ENCODE measurements at places on chromosomes 7 and 10.

DNA sequence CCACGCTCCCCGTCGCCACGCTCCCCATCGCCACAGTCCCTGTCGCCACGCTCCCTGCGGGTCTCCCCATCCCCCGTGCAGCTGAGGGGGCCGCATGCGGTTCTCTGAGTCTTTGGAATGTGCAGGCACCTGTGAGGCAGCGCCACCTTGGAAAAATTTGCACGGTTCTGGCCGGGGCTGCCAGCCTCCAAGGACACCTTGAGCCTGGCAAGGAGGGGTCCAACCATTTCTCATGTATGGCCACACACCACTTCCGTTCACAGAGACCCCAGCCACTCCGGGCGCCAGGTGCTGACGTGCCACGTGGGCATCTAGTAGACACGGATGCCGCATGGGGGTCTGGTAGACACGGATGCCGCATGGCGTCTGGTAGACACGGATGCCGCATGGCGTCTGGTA is 70.5 kb upstream of the ADGRA1 start:
- no peak for DNase-seq

DNA sequence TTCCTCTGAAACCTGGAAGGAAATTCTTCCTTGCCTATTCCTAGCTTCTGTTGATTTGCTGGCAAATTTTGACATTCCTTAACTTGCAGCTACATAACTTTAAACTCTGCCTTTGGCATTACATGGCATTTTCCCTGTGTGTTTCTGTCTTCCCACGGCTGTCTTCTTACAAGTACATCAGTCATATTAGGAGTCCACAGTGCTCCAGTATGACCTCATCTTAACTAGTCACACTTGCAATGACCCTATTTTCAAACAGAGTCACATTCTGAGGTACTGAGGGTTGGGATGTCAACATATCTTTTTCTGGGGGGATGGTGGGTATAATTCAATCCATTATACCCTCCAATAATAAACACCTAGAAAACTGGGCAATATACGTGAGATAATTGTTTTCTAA is 37.4 kb upstream of the EPHB6 start:
- DNase-seq, result no peak

DNA sequence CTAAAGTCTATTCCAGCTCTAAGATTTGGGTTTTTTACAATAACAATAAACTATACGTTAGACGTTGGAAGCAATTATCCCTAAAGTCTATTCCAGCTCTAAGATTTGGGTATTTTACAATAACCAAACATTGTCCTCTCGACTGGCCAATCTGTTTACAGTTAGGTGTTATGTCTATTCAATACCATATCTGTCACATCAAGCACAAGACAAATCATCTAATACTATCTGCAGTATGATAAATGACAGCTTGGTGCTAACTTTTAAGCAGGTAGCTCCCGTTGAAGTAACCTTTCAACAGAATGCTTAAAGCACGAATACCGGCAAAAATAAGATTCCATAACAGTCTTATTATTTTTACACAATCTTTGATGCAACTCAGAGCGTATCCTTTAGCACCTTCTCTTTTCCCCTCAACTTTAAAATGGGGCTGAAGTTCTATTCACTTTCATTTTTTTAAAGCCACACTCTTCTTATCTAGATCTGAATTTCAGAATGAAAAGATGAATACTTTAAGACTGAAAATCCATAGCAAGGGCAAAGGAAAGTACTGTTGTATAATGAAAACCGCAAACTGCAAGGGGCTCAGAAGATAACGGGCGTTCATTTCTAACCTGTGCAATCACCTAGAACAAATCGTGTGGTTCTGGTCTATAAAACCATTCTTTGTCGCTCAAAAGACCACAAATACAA is 925 bp downstream of the H2AZ2 start:
- no peak for DNase-seq

DNA sequence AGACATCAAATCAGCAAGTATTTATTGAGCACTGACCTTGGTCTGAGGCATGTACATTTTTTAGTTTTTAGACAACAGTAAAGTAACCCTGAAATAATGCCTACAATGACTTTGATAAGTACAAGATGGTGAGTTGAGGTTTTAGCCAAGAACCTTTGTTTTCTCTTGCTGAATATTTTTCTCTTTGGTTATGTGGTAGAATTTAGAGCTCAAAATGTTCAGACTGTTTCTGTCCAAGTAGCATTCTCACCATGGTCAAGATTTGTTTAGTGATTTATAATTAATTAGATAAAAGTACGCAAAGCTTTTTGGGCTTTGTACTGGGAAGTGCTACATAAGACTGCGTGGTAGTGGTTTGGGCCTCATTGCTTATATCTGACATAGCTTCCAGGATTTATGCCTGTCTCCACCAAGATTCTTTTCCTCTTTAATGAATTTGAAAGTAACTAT is 102.4 kb downstream of the KAT6B start:
- no peak for DNase-seq

GRCh38 chr7:18041191-18041590 is 13.5 kb upstream of the PRPS1L1 start:
- DNase-seq, result no peak

GRCh38 chr7:140596519-140597427 is 43.8 kb downstream of the DENND2A start:
- DNase-seq, result no peak

DNA sequence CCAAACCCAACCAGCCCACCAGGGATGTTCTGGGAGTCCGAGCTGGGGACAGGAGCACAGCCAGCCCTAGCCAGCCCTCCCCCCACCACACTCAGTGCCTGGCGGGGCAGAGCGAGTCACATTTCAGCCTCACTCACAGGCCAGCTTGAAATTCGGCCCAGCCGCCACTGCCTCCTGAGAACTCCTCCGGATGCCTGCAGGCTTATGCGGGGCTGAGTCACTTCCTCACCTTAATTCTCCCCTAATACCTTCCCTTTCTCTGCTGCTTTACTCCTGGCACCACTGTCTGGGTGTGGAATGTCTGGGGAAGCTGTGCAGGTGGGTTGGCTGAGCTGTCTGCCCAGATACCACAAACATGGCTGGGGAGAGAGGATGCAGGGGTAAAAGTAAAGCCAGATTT is 22.6 kb upstream of the DLG5 start:
- DNase-seq, result no peak

- DNase-seq, result no peak
Measured at GRCh38 chr10:26944261-26944882, 83.6 kb upstream of the ABI1 start.

DNA sequence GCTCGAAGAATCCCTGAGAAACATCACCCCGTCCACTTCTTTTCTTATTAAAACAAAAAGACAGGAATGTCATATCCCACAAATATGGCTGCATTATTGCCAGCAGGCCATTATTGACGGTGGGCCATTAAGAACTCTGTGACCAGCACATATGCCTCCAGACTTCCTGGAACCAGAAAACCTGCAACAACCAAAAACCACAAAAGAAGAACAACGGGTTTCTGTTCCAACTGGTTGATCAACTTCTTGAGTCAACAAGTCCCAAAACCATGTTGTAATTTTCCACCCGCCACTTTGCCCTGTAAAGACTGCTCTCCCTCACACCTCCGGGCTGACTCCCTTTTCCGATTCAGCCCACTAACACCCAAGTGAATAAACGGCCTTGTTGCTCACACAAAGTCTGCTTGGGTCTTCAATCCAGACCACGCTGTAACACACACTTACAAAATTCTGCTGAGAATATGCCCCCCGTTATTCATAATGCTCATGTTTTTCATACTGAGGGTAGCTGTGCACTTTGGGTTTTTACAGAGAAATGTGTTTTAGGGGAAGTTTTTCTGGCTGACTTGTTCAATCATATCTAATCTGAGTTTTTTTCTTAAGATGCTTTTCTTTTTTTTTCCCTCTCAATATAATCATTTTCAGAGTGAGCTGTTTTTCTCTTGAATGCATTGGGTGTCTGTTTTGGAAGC is 20.7 kb downstream of the ZNF107 start:
- no peak for DNase-seq

GRCh38 chr10:69869291-69869961 is 67.7 kb downstream of the COL13A1 start:
- DNase-seq, result no peak

GRCh38 chr10:49711481-49711880 is 32.0 kb downstream of the C10orf53 start:
- no peak for DNase-seq

- DNase-seq, result no peak
Measured at GRCh38 chr7:27079234-27079975, 16.4 kb downstream of the HOXA1 start.

GRCh38 chr7:128351296-128352152 is 7.8 kb upstream of the RBM28 start:
- DNase-seq, result no peak

DNA sequence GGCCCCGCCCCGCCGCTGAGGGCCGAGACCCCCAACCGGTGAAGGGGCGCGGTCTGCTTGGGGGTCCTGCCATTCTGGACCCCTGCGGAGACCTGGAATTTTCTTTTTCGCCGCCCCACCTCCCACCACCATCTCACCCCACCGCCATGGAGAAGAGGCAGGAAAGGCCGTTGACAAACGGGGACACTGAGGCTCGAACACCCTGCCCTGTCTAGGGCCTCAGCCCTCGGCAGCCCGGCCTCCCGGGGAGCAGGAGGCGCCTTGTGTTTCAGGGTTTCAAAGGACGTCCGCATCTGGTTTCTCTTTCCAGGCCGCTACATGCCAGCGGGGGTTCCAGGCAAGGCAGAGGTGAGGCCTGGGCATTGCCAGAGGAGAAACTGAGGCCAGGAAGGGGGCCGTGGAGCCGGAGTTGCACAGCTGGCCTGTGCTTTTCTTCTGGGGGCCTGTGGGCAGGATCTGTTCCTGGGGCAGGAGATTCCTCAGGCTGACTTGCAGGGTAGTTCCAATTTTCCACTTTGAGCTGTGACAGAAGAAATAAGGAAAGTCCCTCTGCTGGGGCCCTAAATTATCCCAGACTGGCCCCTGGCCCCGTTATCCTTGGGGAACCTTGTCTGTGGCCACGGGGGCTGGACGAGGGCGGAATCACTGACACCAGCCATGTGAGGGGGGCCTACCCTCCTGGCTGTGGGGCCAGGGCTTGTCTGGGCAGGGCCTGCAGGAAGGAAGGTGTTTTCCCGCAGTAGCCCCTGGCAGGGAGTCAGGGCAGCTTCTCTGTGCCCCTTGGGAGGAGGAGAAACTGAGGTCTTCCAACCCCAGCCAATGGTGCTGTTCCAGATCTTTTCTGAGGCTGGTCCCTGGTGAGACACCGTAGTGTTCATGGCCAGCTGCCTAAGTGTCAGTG is 900 bp upstream of the MICALL2 start:
- no peak for DNase-seq

GRCh38 chr10:61819208-61819607 is 82.3 kb upstream of the ARID5B start:
- no peak for DNase-seq

DNA sequence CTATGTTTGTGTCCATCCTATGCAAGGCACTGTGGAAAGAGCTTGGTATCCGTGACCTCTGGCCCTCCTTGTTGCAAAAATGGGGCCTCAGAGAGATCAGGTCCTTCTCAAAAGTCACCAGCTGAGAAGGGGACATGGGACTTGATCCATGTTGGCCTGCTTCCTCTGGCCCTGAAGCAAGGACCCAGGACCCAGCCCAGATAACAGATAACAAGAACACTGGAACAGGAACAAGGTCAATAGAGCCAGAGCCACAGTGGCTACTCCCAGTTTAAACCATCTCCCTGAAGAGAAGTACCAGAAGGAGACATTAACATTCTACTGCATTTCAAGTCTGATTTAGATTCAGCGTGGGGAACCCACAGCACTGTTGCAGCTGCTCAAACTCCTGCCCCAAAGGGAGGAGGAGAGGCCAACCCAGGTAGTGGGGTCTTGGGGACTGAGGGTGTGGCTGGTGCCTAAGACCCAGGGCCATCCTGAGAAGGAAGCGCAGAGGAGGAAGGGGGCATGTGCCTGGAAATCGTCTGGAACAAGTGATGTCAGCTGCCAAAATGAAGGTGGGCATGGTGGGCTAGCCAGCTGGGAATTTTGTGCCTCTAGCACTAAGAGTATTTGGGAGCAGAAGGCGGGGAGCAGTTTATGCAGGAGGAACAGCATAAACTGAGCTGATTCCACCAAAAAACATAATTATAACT is 61.2 kb downstream of the VSTM4 start:
- DNase-seq, result no peak

DNA sequence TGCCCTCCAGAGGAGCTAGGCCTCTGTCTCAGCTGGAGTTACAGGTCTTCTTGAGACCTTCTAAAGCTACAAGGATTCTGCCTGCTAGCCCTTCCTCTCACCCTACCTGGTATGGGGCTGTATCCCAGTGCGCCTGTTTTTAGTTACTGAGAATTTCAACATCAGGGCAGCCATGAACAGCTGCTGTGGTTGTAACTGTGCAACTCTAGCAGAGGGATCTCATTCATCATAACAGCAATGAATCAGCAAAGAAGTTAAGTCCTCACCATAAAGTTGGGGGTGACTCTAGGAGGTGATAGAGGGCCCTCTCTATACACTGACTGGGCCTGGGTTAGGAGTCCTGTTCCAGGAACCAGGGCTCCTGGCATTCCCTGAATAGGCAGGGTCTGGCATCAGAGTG is 14.0 kb upstream of the CDH23 start:
- no peak for DNase-seq

DNA sequence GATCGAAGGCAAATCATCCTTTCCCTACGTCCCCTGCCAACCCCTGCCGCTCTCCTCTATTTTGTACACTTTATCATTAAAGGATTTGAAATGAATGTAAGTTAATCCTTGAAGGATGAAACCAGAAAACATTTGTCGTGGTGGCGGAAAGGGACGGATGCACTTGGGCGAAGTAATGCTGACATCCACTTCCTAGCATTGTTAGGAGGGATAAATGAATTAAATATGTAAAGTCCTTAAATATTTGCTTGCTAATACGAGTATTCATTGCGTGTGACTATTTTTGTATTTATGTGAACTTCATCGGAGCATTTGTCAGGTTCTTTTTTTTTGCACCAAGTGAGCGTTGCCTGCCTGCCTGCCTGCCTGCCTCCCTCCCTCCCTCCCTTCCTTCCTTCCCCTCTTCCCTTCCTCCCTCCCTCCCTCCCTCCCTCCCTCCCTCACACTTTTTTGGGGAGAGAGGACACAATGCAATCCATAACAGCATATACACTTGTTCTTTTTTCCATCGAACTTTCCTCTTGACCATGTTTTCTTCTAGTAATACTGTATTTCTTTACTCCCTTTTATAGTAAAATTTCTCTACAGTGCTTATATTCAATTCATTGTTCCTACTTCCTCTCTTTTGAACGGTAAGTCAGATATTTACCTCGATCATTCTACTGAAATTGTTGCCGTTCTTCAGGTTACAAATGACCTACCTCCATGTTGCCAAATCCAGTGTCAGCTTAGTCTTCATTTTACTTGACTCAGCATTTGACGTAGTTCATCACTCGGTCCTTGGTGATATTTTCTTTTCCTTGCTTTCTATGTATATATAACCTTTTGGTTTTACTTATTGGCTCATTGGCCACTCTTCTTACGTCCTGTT is 831 bp downstream of the CCDC7 start:
- DNase-seq, result no peak

DNA sequence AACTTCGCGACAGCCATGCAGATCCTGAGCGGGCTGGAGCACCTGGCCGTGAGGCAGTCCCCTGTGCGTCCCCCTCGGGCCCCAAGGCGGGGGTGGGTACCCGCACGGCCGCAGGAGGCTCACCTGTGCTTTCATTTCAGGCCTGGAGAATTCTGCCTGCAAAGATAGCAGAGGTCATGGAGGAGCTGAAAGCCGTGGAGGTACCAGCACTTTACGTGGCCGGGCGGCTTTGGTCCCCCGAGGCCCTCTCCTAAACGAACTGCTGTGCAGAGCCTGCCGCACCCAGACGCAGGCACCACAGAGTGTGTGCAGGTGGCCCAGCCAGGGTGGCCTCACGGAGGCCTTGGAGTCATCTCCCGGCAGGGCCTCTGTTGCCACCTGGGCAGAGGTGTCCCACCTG is 11.1 kb upstream of the UTF1 start:
- DNase-seq, result no peak

All from effector CD4-positive, alpha-beta T cell (primary cell).